ENCODE measurements at places on chromosomes 3 and 15.

DNA sequence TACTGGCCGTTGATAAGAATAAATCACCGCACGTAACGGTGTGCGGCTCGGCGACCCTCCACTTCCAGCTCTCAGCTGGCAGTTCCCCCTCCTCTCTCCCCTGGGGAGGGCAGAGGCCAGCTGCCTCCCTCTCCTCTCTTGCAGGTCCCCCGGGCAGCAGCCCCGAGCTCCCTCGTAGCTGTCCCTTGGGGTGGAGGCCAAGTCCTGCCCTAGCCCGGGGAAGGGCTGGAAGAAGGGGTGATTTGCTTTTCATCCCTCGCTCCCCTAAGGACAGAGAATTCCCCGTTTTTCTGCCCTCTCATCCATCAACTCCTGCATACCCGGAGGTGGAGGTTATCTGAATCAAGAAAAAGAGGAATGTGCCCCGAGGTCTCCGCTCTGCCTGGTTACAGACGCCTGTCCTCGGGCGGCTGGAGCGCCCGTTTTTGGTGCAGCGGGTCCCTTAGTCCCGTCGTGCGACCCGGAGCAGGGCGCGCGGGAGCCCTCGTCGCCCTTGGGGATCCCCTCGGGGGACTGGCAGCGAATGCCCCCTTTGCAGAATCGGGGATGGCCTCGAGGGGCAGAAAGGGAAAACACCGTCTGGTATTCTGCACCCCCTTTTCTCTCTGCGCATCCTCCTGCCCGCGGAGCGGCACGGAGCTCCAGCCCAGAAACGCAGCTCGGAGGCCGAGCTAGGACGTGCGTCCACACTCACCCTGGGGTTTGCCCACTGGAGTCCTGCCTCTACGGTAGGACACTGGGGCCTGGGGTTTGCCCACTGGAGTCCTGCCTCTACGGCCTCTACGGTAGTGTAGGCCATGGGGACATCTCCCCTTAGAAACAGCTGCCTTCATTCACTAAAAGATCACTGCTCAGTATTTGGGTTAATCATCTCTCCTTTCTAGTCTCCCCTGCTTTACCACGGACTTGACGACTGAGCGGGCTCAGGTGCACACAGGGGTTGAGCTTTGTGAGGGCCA is 2.2 kb downstream of the PTPRG start:
- DNase-seq, result no peak

- no peak for DNase-seq
Measured at GRCh38 chr3:161221806-161222600, 892 bp downstream of the NMD3 start.

DNA sequence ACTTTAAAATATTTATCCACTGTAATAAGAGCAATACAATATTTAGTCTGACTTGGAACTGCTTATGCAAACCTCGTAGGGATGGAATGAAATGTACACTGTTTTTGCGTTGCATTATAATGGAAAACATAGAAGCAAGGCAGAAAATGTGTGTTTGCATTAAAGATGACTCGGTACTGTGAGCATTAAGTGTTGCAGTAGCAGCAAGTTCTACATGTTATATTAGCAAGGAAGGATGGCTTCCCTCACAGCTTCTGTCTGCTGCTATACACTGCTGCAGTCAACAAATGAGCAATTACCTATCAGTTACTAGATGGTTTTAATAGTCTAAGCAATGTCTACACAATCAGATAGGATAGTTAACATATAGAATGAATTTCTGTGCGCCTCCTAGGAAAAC is 75.4 kb downstream of the CDIN1 start:
- no peak for DNase-seq

DNA sequence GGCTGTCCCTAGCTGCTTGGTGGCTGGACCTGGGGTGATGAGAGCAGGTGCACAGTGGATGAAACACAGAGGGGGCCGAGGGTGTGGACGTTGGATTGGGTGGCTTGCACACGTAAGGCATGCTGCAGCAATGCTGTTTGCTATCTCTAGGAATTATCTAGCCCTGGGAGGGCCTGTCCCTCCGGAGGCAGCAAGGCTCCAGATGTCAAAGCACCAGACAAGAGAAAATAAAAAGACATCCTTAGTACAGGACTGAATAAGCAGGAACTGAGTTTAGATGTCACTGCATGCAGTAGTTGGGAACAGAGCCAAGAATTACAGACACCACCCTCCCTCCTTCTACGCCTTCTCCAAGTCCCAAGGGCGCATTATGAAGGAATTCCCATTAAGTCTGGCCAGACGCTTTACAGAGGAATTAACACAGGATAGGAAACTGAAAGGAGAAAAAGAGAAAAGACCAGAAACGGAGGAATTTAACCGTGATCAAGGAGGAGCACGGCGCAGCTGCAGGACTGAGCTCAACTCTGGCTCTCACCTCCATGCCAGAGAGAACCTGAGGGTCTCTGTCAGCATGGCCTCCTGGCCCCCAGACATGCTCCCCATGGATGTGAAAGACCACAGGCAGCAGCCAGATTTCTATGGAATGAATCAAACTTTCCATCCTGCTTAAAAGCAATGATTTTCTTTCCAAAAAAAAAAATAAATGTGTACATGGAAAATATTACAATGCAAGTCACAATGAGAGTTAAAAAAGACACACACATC is 13.8 kb downstream of the ATP10A start:
- DNase-seq, result no peak

GRCh38 chr3:123325766-123326256 is 123.1 kb downstream of the ADCY5 start:
- DNase-seq, result no peak

DNA sequence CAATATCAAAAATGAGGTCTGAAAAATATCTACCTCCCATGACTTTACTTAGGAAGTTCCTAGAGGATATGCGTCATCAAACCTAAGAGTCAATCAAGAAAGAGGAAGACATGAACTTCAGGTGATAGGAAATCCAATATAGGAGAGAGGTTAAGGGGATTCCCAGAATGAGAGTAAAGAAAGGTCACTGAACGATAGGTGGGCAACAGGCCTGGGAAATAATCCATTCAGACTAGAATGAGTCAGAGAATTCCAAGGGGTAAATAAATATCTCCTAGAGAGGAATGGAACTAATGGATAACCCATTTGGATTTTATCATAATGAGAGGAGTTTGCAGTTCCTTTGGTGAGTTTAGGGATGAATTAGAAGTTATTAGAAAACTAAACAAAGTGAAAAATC is 131.1 kb upstream of the NUDT16 start:
- DNase-seq, result no peak

DNA sequence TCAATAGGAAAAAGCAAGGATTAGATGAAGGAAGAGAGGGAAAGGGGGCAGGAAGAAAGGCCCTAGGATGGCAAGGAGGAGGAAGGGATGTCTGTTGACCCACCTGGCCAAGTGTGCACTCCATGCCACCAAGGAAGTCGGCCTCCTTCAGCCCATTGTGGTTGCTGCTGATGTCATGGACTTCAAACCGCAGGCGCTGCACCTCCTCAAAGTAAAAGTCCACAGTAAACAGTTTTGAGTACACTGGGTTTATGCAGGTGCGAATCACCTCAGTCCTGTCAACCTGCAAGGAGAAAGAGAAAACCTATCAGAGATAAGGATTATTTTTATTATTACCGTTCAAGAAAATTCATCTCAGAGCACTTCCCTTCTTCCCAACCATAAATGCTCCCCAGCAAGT is 220.6 kb upstream of the MRPL3 start:
- DNase-seq, result no peak

DNA sequence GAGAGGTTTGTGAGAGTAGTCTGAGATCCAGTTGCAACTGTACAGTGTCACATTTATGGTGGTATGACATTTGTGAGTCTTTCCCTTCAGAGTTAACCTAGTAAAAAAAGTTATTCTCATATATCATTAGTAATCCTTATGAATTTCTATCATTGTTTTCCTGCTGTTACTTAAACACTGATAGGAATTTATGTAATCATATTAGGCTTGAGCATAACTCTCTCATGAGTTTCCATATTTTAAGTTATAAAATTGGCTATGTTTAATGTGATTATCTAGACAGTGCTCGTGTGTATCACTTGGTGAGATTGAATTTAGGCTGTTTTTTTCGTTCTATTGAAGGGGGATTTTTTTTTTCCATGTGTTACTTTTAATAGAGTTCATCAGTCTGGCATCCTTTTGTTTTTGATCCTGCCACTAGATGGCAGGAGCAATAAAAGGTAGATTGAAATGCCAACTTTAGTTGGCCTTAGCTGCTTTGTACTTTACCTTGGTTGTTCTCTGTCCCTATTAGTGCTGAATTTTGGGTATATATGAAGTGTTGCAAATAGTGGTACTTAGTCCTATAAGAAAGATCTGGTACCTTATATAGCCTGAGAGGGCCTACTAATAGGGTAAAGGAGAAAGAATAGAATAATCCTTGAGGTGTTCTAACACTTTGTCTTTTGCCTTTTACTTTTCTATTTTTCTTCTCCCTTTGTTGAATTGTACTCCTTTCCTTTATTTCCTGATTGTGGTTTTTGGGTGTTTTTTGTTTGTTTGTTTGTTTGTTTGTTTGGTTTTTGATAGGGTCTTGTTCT is 17.9 kb downstream of the STT3B start:
- no peak for DNase-seq

DNA sequence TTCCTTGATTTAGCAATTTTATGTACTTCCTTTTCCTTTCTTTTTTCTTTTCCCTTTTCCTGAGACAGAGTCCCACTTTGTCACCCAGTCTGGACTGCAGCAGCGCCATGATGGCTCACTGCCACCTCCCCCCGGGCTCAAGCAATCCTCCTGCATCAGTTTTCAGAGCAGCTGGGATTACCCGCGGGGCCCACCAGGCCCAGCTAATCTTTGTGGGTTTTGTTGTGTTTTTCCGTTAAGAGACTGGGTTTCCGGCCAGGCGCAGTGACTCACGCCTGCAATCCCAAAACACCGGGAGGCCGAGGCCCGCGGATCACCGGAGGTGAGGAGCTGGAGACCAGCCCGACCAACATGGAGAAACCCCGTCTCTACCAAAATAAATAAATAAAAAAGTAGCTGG is 17.7 kb downstream of the GOLGA8S start:
- DNase-seq, result no peak

GRCh38 chr3:70863049-70863448 is 550.6 kb upstream of the MDFIC2 start:
- no peak for DNase-seq

DNA sequence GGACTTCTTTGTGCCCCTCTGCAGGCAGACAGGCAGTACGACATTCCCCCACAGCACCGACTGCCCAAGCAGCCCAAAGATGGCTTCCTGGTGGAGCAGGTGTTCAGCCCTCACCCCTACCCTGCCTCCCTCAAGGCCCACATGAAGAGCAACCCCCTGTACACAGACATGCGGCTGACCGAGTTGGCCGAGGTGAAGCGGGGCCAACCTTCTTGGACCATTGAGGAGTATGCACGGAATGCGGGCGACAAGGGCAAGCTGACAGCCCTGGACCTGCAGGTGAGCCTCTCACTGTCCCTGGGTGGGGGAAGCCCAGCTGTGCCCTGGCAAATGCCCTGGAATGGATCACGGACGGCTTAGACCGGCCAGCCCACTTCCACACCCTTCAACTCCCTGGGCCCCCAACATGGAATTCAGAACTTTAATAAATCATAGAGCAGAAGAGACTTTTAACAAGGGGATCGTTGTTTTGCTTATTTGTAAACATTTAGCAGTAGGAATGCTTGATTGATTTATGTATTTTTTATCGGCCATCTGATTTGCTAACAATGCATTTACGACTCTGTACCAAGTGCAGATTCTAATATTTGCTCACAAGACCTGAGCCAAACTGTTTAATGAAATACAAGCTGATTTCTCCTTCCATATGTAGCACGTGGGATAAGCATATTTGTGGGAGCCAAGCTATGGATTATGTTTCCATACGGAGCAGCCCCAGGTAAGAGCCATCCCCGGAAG is 31.1 kb downstream of the MINAR1 start:
- DNase-seq, result no peak

GRCh38 chr15:83164771-83165404 is 42.7 kb downstream of the HDGFL3 start:
- DNase-seq, result no peak

- no peak for DNase-seq
Measured at GRCh38 chr3:64539451-64540196, 148.2 kb downstream of the ADAMTS9 start.

GRCh38 chr15:91515188-91515754 is 338.2 kb upstream of the SLCO3A1 start:
- DNase-seq, result no peak

GRCh38 chr3:105780107-105780506 is 88.7 kb downstream of the CBLB start:
- no peak for DNase-seq

- DNase-seq, result peak; percentile 83
Measured at GRCh38 chr15:60695713-60696522, 217.0 kb upstream of the ICE2 start.

DNA sequence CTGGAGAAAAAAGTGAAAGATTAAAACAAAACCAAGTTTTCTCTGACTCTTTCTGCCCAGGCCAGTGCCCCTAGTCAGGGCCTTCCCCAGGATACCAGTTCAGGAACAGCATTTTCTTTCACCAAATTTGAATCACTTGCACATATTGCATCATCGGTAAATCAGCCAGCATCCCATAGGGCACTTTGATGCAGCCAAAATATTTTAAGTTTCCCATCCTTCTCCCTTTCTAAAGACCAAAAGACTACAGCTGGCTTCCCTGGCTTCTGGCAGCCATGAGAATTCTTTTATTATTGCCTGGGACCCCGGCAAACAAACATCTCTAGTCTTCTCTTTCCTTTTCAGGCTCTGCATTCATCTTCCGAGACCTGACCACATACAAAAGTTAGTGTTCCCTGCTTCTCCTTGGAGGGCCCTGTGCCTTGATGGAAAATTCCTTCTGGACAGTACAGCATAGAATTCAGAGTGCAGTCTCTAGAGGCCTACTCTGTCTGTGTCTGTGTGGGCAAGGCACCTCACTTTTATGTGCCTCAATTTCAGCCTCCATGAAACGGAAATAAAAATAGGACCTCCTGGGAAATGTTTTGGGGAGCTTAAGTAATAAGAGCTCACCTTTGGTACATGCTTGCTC is 348.0 kb downstream of the VPS13C start:
- DNase-seq, result no peak

DNA sequence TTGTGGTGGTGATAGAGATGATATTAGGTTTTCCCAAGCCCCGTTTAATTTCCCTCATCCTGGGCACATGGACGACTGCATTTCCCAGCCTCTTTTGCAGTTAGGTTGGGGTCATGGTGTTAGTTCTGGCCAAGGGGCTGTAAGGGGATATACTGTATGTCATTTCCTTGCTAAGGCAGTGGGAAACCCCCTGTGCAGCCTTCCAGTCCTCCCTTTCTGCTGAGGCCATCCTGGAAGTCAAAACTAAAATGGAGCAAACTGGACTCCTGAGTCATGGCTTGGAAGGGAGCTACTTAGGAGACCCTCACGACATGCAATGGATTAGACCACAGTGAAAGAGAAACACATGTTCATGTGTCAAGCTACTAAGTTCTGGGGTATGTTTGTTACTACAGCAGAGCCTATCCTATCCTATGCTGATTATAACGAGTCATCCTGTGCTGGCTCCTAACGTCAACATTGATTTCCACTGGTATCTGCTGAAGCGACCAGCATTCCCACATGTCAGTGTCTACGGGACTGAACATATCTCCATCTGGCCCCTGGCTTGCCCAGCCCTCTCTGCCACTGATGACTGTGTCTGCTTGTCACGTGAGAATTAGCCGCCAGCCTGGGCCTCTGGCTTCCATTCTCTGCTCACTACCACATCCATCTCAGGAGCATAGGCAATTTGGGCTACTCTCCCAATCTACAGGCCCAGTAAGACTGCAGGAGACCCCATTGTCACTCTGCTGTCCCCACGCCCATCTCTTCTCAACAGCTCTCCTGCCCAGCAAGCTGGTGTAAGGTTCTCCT is 85.6 kb upstream of the MEF2A start:
- no peak for DNase-seq
